NCI-H1417 (cell line): ENCODE measurements at places on chromosomes 11 and 22.

DNA sequence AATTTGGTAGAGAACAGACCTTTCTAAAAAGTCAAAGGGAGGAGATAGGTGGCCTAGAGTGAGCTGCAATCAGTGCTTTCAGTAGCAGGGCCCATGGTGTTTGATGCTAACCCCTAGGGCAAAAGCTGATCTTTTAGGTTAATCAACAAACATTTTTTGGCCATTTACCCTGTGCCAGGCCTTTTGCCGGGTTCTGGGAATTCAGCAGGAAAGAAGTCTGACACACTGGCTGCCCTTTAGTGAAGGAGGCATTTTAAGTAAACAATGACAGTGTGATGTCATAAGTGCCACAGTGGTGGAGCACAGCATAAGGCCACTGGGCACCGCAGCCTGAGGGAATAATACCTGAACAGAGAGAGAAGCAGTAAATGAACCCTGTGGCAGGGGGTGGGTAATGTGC lies 29.0 kb downstream of the C22orf31 start:
- DNase-seq = no peak

DNA sequence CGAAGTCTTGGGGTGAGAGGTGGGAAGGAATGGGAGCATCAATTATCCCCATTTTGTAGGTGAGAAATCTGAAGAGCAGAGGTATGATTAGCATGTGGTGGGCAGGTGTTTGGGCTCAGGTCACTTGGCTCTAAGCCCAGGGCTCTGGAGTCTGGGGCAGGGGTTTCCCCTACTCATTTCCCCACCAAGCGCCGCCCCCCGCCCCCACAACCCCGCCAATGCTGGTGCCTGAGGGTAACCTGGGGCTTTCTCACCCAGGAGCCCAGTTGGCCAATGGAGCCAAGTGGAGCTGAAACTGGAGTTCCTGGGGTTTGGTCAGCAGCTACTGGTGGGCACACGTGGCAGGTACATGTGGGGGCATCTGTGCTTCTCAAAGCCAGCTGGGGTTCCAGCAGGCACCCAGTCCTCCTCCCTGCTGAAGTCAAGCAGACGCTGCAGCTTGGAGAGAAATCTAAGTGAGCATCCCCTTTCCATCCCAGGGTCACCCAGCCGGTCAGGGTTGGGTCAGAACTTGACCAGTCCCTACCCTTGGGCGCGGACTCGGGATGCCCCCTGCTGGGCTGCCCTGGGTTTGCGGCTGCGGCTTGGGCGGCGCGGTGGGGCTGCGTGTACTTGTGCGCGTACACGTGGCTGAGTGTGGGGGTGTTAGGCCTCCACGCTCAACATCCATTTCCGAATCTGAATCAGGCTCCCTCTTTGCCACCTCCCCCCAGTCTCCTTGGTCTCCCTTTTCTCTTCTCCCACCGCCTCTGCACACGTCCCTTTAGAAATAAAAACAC lies 1.7 kb upstream of the CHRM1 start:
- DNase-seq = no peak

- peak; percentile 61 for DNase-seq
These were observed 1.1 kb downstream of the HYOU1 start for GRCh38 chr11:119055901-119056300.

GRCh38 chr11:70630816-70631623 lies 232.7 kb downstream of the CTTN start:
- DNase-seq = no peak

DNA sequence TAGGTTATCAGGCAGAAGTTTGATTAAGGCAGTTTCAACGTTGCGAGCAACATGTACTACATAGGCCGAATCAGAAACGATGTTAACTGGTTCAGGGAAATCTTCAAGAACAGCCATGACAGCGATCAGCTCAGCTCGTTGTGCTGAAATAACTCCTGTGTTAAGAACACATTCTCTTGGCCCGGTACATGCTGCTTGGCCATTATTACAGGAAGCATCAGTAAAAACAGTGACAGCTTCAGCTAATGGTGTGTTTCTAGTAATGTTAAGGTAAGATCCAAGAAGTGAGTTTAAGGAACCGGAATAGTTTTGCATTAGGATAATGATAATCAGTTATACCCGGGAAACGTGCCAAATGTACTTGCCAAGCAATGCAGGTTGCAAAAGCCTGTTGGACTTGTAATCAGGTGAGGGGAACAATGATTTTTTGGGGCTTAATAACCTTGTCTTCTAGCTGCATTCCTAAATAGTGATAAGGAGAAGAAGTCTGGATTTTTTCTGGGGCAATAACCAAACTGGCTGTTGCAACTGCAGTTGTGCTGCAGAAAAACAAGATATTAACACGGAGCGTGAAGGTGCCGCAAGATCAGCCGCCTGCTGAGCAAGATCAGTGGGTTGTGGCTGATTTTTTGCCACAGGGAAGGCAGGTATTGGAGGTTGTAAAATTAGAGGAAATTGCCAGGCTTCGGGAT lies 14.3 kb downstream of the OR52K1 start:
- no peak for DNase-seq
